ENCODE measurements at places on chromosomes 5 and 9.

DNA sequence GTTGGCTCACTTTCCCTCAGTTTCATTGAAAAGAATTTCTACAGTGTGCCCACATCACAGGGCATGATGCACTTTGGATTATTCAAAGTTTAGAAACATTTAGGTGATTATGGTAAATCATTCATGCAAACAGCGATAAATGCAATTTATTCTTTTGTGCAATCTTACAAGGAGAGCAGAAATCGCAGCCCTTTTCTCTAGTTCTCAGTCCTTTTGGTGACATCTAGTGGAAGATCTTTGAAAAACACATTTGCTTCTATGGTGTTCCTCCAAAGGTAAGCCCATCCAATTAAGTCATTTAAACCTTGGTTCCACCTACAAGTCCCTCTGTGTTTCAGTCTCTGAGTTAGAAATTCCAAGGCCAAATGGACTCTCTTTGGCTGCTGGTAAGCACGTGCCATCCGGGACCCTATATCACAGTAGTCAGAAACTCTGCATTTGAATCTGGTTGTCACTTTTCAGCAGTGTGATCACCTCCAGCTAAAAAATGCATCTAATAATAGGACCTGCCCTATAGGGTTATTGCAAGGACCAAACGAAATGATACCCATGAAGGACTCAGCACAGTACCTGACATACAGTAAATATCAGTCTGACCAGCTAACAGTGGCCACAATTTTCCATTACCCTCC, 66.4 kb downstream of the MACROH2A1 start:
- no peak for DNase-seq

DNA sequence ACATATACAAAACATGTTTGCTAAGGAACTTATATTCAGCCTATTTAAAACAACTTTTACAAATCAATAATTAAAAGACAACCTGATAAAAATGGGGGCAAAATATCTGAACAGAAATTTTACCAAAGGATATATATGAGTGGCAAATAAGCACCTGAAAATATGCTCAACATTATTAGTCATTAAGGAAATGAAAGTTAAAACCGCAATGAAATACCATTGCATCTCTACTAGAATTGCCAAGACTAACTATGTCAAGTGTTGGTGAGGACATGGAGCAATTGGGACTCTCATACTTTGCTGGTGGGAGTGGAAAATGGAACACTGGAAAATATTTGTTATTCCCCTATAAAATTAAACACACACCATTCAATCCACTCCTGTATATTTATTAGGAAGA, 26.3 kb upstream of the PPP2R2B start:
- no peak for DNase-seq

DNA sequence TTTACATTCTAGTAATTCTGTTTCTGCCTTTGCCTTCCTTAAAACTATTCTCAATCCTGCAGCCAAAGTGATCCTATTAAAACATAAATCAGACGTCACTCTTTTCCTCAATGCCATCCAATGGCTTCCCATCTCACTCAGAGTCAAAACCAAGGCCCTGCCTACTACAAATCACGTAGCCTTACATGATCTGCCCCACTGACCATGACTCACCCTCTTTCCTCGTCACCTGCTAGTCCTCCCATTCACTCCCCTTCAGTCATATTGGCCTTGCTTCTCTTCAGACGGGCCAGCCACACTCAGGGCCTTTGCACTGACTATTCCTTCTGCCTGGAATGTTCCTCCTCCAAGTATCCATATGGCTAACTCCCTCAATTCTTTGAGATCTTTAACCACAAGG, 39.0 kb upstream of the DMXL1 start:
- no peak for DNase-seq

- no peak for DNase-seq
Observed at GRCh38 chr5:75538211-75538610, 26.5 kb downstream of the POLK start.

DNA sequence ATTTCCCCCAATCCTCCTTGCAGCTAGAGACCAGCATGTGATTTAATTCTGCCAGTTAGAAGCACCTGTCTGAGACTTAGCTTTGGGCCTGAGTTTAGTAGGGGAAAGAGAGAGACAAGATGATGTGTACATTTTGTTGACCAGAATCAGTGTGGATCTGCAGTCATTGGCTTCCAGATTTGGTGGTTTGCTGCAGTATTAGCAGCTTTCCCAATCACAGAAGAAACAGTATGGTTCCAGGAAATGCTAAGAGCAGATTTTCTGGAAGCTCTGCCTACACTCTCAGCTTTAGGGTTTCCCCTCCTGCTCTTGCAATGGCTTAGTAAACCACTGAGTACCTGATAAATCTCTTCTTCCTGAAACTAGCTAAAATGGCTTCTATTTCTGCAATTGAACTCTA, 48.8 kb upstream of the FREM1 start:
- no peak for DNase-seq

- DNase-seq, result no peak
Observed at GRCh38 chr9:121727295-121728020, 76.0 kb downstream of the DAB2IP start.

All from NCI-H1436 treated with DMSO at 0.1 percent for 48 hours (cell line).